Naive thymus-derived CD4-positive, alpha-beta T cell (primary cell): ENCODE measurements at places on chromosomes 2 and 18. TPM values are rescaled to one million over a fixed set of nuclear protein-coding genes. Genes with fewer than 3 reads are reported as not detected.

DNA sequence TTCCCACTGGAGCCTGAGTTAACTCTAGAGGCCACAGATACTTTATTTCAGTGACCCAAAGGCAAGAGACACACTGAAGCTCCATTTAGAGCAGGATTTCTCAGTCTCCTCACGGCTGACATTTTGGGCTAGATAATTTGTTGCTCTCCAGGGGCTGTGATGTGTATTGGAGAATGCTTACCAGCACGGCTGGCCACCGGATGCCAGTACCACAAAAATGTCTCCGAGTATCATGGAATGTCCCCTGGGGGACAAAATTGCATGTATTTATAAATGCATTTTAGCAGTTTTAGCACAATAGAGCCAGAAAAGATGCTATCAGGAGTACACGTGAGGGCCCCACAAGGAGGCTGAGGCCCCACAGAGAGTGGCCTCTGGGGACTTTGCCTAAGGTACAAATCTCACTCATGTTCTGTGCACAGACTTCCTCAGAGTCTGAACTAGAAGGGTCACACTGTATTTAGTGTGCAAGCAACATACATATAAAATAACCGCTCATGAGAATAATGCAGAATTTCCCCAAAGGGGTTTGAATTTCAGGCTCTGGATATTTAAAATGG is 20.5 kb upstream of the DCC start:
- H3K27me3 ChIP-seq = no peaks in the 10 kb centered on the region
- no peak overlapping the region for H3K4me3 ChIP-seq
- no peaks in the 10 kb centered on the region for H3K4me1 ChIP-seq
- no peak for DNase-seq

CHRNA1 gene
- not detected in 2 replicates for total RNA-seq

COL4A3 gene
- total RNA-seq = 0.69 TPM

DNA sequence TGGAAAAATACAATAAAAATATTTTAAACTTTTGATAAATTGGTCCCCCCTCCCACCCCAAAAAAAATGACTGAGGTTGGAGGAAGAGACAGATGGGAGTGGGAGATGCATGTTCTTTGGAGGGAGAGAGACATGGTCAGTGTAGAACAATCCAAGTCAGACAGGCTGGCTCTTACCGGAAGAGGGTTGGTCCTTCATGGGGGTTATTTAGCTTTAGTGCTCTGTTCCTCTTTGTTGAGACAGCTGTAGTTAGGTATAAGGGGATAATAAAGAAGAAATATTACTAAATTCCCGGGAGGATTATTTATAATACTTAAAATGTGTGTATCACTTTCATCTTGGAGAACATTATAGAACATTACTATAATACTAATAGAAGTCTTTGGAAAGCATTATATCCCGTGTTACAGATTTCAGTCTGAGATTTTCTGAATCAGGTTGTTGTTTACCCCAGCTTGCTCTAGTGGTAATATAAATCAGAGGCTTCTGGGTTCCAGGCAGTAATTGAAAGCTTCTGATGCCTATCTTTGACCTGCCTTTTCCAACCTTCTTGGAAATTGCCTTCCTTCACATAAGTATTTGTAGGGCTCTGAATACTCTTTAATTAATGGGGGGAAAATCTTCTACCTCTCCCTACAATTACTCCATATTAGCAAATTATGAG is 87.7 kb downstream of the SPTBN1 start:
- H3K4me1 ChIP-seq = no peaks in the 10 kb centered on the region
- no peak overlapping the region for H3K27ac ChIP-seq
- DNase-seq = no peak
- no peaks in the 10 kb centered on the region for H3K36me3 ChIP-seq
- H3K4me3 ChIP-seq = no peak overlapping the region

DNA sequence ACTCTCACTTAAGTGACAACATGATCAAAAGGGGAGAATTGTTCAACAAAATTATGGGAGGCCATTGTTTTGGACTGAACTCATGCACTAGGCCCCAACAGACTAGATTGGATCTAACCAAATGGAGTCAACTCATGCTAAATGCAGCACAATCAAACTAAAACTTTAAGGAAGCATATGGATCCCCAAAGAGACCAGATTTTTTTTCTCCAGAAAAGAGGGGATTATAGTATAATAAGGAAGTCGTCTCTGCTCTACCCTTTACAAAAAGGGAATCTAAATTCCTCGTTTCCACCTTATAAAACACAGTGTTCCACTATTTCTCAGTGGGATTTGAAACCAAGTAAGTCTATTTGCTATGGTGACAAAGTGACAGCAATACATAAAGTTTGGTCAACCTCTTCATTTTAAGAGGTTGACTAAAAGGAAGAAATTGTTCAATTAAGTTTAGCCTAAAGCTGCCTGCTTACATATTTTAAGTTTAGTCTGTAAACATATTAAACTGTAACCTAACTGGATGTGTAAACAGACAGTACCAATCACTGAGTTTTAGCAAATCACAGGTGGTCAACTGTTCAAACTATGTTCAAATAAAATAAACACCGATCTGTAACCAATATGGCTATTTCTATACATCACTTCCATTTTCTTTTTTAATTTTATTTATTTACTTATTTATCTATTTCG is 40.9 kb upstream of the MAT2A start:
- no peaks in the 10 kb centered on the region for H3K4me1 ChIP-seq
- no peak for DNase-seq
- H3K36me3 ChIP-seq = no peaks in the 10 kb centered on the region
- H3K27me3 ChIP-seq = no peaks in the 10 kb centered on the region

DNA sequence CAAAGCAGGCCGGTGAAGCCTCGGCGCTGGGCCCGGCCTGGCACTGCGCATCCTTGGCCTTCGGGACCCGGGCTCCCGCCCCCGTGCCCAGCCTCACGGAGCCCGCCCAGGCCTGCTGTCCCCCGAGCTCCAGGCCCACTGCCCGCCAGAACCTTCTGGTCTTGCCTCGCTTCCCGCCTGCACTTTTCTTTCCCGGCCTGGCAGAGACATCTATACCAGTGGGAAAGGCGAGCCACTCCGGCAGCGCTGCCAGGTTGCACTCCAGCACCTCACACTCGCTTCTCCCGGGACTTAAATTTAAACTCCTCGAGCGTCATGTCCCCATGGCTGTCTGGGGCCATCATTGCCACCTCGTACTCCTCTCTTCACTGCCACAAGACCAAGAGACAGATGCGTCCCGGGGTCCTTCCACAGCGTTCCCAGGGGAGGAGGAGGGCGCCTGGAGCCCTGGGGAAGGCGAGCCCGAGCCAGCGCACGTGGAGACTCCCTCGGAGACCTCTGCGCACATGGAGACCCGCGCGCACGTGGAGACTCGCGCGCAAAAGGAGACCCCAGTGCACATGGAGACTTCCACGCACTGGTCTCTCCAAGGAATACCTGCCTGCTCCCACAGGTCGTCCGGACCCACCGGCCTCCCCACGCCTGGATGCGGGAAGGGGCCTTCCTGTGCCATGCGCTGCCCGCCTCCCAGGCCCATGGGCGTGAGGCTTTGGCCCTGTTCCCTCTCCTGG is 253.1 kb upstream of the SALL3 start:
- no peak for DNase-seq
- no peak overlapping the region for H3K27ac ChIP-seq
- H3K4me1 ChIP-seq = no peaks in the 10 kb centered on the region
- H3K36me3 ChIP-seq = no peaks in the 10 kb centered on the region

NEURL3 gene
- total RNA-seq = 0.43 TPM

GPR75 gene
- total RNA-seq = 3.1 TPM

- no peaks in the 10 kb centered on the region for H3K27me3 ChIP-seq
- H3K4me3 ChIP-seq = no peak overlapping the region
- H3K36me3 ChIP-seq = no peaks in the 10 kb centered on the region
- no peak for DNase-seq
Observed at GRCh38 chr2:23388294-23388693, 3.3 kb downstream of the KLHL29 start.

DNA sequence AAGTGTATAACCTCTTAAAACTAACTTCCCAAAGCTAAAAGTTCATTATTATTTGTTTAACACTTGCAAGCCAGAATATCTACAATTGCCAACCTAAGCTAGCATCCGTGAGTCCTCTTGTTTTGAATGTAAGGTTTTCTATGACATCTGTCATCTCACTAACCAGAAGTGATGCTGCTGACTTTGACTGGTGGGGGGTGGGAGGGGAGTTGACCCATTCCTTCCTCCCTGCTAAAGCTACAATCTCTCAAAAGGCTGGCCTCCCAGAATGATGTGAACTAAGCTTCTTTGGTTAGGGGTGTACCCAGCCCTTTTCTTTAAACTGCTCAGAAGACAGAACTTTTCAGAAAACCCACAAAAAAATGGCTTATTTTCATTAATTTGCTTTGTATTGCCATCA is 280.6 kb downstream of the ZEB2 start:
- H3K4me3 ChIP-seq = no peak overlapping the region
- H3K36me3 ChIP-seq = no peaks in the 10 kb centered on the region
- DNase-seq = no peak
- H3K4me1 ChIP-seq = no peaks in the 10 kb centered on the region
- no peak overlapping the region for H3K27ac ChIP-seq

- H3K4me3 ChIP-seq = no peak overlapping the region
- DNase-seq = no peak
- H3K27me3 ChIP-seq = no peaks in the 10 kb centered on the region
- no peak overlapping the region for H3K27ac ChIP-seq
Observed at GRCh38 chr2:135337071-135337470, 193.9 kb downstream of the ZRANB3 start.

DNA sequence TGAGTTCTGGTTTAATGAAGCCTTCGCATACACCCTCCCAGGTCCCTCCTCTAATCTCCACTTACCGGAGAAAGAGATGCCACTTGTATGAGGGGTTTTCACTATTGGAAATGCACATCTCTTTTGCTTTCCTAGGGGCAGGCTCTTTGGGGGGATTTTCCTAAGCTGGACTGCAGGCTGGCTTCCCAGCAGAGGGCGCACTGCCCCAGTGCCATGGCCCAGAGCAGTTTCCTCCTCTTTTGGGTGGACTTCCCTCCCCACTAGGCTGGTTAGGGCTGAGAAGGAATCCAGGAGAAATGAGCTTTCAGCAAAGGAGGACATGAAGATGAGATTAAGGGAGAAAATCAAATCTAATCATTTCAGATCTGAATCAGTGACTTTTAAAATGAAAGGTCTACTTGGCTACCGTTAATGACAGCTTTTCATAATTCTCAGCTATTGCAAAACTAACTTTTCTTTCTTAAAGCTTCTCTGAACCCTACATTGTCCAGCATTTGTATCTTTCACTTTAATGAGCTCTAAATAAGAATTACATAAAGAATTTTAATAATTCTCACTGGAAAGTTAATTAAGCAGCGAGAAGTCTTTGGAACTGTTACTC is 784.1 kb upstream of the FANCL start:
- H3K36me3 ChIP-seq = no peaks in the 10 kb centered on the region
- H3K4me1 ChIP-seq = no peaks in the 10 kb centered on the region
- H3K27me3 ChIP-seq = no peaks in the 10 kb centered on the region
- DNase-seq = peak; percentile 14
- H3K27ac ChIP-seq = no peak overlapping the region

SLC4A5 gene
- 14.8 TPM for total RNA-seq

DNA sequence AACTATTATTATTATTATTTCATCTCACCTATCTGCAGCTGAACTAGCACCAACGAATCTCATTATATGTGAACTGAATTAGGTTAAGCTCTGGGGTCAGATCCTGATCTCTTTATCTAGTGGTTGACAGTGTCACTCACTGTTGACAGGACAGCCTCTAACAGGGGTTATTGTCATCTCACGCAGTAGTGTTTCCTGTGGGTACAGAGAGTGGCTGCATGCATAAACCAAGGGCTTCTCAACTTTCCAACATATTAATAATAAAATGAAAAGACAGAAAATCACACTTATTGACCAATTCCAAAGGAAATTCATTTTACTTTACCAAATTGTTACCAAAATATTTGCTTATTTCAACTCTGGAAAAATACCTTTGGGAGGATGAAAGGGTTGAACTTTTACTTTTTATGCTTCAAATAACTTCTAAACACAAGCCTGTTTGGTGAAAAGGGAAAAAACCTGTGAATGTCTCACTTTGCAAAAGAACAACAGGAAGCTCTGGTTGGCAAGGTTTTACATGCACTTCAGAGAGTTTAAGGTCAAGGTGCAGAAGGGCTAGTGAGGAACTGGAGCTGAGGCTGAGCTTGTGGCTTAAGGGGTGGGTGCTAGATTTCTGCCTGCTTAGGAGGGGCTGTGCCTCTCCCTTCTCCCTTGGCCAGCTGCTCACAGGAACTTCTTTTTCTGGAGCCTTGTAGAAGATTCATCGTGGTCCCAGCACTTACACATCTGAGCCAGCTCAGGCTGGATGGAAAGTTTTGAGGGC is 72.6 kb downstream of the CTAGE1 start:
- no peaks in the 10 kb centered on the region for H3K27me3 ChIP-seq
- DNase-seq = no peak
- H3K36me3 ChIP-seq = no peaks in the 10 kb centered on the region
- no peak overlapping the region for H3K4me3 ChIP-seq
- H3K4me1 ChIP-seq = no peaks in the 10 kb centered on the region

NLRC4 gene
- total RNA-seq = not detected in 2 replicates

HMSD gene
- total RNA-seq = not detected

DNA sequence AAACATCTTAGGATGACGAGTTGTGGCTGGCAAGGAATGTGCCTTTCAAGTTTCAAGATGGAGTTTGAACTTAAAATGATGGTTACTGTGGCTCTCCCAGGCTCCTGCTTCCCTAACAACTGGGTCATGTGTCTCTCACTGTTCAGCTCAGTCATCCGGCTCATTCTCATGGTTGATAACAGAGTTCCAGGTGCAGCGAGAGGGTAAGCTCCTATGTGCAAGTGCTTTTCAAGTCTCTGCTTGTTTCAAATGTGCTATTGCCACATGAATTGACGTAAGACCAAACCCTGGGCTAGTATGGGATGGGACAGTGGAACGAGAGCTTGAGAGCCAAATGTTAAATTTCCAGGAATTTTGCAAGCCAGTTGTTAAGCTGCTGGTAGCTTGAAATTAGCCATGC is 19.5 kb upstream of the PUM2 start:
- H3K4me1 ChIP-seq = no peaks in the 10 kb centered on the region
- H3K4me3 ChIP-seq = no peak overlapping the region
- no peaks in the 10 kb centered on the region for H3K36me3 ChIP-seq
- no peak overlapping the region for H3K27ac ChIP-seq
- no peaks in the 10 kb centered on the region for H3K27me3 ChIP-seq
- no peak for DNase-seq

HOXD9 gene
- total RNA-seq = not detected

DNA sequence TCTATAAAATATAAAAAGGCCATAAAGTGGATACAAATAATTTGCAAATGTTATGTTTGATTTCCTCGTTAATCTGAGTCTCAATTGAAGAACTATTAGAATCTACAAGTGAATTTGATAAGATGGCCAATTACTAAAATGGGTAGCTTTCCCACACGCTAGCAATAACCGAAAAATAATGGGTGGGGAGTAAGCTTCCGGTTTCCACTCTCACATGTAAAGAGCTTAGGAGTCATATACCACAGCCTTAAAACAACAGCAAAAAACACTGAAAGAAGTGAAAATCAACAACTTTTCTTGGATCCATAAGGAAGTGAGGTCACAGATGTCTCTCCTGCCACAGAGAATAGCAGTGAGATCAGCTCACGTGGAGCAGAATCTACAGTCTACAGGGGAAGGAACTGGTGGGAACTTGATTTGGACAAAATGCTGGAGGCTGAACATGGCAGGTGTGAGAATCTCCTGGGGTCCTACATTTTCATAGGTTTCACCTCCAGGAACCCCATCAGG is 18.6 kb downstream of the THAP4 start:
- peak overlapping the region; percentile 75 for H3K27ac ChIP-seq
- no peaks in the 10 kb centered on the region for H3K36me3 ChIP-seq
- H3K4me1 ChIP-seq = peaks cover 18% of the 10 kb centered on the region
- DNase-seq = no peak
- no peaks in the 10 kb centered on the region for H3K27me3 ChIP-seq

- H3K27ac ChIP-seq = no peak overlapping the region
- no peak for DNase-seq
- H3K36me3 ChIP-seq = no peaks in the 10 kb centered on the region
- no peaks in the 10 kb centered on the region for H3K4me1 ChIP-seq
- H3K27me3 ChIP-seq = no peaks in the 10 kb centered on the region
- no peak overlapping the region for H3K4me3 ChIP-seq
Observed at GRCh38 chr2:21220930-21221329, 97.2 kb downstream of the TDRD15 start.

NOP58 gene
- 259 TPM for total RNA-seq
